ENCODE measurements at places on chromosomes 2 and 18. TPM values are rescaled to one million over a fixed set of nuclear protein-coding genes. Genes with fewer than 3 reads are reported as not detected.
A peak's percentile ranks its signal among the peaks of the same experiment; 100 is the strongest.

The CD8B2 gene
- not detected for total RNA-seq

The IL37 gene
- not detected for total RNA-seq

GRCh38 chr18:46609048-46609447 lies 48.0 kb downstream of the LOXHD1 start:
- no peak for DNase-seq

- no peak for DNase-seq
Measured at GRCh38 chr18:9321736-9322135, 12.8 kb upstream of the TWSG1 start.

GRCh38 chr2:164877927-164878326 lies 36.3 kb upstream of the COBLL1 start:
- no peak for DNase-seq

GRCh38 chr2:8662239-8662879 lies 19.5 kb upstream of the ID2 start:
- no peak for DNase-seq

DNA sequence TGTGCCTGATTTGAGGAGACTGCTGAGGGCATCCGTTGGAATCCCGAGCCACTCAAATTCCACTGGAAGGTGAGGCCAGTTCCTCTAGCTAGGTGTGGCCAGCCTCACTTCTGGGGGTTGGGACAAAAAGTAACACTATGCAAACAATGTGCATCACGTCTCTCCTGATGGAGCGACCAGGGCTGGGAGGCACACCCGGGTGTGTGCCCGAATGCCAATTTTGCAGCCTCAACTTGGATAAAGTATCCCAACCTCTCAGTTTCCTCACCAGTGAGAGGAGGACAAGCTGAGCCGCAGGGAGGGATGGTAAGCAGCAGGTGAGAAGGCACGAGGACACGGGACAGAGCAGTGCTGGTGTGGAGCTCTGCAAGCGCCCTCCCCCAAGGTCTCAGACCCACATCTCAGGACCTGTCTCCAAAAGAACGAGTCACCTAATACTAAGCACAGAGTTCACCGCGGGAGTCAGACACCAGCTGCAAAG lies 218.3 kb downstream of the HAUS1 start:
- DNase-seq: no peak

DNA sequence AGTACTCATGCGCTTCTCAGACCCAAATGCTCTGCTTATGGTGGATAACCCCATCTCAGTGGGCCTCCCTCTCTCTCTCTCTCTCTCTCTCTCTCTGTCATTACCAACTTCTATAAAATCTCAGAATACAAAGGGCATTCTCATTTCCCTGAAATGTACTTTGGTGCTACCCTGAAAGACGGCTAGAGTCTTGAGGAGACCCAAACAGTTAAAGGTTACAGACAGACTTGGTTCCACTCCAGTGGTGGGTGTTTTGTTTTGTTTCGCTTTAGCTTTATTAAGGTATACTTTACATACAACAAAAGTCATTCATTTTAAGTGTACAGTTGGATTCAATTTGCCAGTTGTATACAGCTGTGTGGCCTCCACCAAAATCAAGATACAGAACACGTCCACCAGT lies 60.9 kb downstream of the BCL11A start:
- no peak for DNase-seq

DNA sequence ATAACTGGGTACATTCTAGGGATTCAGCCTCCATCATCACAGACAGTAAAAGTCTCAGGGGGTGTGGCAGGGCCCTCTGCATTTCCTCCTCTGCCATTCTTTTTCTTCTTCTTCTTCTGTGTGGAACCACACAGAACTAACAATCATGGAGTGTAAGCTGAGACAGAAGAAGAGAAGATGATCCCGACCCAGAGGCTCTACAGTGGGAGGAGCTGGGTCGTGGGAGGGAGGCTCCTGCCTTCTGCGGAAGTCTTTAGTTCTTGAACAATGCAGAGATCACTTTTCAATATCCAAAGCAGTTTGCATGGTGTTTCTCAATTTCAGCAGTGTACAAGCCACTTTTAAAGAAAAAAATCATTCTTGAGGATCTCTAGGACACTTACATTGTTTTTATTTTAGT lies 80.9 kb downstream of the KCNS3 start:
- DNase-seq: no peak

- DNase-seq: no peak
Measured at GRCh38 chr2:96024336-96025193, 10.2 kb downstream of the GPAT2 start.

The RFX8 gene
- not detected for total RNA-seq

GRCh38 chr18:32730620-32731091 lies 42.2 kb downstream of the KLHL14 start:
- no peak for DNase-seq

DNA sequence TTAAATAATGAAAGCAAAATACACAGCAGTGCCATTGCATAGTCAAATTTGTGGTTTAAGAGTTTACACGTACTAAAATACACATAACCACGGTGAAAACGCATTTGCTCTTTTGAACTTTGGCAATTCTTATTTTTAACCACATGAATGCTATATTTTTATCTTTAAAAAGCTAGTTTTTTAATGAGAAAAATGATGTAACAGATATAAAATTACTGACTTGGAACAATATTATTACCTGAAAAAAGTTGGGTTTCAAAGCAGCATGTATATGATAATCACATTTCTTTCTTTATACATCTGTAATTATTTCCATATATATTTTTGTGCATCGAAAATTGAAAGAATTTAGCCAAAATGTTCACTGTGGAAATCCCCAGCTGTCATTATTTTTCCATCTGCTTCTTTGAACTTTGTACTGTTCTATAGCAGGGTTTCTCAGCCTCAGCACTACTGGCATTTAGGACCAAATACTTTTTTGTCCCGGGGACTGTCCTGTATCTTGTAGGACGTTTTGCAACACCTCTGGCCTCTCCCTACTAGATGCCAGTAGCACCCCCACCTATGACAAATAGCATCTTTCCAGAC lies 75.9 kb upstream of the CAB39 start:
- no peak for DNase-seq

The C2orf66 gene
- total RNA-seq: not detected

DNA sequence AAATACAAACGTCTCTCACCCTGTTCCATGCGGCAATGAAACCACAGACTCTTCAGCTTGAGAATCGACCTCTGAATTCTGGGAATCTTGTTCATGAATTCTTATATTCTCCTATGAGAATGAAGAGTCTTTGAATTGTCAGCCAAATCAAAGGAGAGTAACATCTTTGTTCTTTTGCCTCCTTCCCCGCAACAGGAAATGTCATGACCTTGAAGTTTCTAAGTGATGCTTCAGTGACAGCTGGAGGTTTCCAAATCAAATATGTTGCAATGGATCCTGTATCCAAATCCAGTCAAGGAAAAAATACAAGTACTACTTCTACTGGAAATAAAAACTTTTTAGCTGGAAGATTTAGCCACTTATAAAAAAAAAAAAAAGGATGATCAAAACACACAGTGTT lies 21.8 kb downstream of the TNFAIP6 start:
- no peak for DNase-seq

The PAX3 gene
- not detected for total RNA-seq

The EIF2B4 gene
- total RNA-seq: 37.4 TPM

- no peak for DNase-seq
Measured at GRCh38 chr2:236698016-236698627, 128.5 kb downstream of the ACKR3 start.

DNA sequence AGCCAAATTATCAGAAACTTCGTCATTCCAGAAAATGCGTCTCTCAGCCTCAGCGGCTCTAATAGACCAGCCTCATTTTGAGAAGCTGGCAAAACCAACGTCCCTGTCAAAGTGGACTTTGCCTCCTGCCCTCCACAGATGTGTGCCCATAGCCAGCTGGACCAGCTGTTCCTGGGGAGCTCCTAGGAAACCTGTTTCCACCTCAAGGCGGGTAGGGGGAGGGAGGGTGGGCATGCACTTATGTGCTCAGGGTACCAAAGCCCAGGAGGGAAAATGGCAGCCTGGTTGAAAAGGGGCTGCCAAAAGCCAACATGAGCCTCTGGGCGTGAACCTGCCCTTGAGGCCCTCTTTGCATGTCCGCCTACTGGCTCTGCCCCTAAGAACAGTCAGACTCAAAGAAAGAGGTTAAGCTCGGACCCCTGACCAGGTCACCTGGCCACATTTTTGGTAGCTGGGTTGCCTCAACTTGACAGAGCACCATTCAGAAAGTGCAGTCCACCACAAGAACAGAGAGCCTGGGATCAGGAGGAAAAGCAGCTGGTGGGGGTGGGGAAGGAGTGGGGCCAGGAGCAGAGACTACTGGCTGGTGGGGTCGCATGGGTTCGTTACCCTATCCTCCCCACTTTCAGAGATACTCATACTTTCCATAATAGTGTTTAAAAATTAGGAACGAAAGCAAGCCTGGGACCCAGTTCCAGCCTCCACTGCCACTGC lies 3.5 kb downstream of the PER2 start:
- DNase-seq: no peak

- peak; percentile 59 for DNase-seq
Measured at GRCh38 chr2:105797298-105797819, 52.6 kb downstream of the NCK2 start.

- no peak for DNase-seq
Measured at GRCh38 chr2:83584672-83585071, 874.4 kb downstream of the SUCLG1 start.

- DNase-seq: no peak
Measured at GRCh38 chr2:65386344-65386743, 46.1 kb downstream of the SPRED2 start.

GRCh38 chr2:126940331-126940730 lies 41.6 kb downstream of the TEX51 start:
- no peak for DNase-seq

- DNase-seq: no peak
Measured at GRCh38 chr2:176763851-176764404, 448.7 kb upstream of the HNRNPA3 start.

GRCh38 chr18:34795070-34795732 lies 85.1 kb downstream of the DTNA start:
- DNase-seq: peak; percentile 41
